Left hindlimb (tissue), 1 donor: ENCODE measurements at places on chromosomes 6 and 20.

DNA sequence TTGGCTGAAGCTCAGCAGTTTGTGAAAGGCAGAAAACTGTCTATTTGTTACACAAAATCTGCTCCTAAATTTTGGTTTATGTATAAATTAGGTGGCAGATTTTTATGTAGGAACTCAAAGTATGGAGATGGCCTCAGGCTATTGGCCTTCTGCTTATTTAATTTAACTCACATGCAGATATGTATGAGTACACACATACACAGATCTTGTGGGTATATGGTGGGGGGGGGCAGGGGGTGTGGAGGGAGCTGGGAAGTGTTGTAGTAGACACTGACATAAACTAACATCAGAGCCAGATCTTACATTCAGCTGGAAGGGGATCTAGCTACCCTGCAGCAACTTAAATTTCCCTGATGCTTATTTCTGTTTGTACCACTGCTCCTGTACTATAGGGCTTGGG is 170.8 kb downstream of the EPM2A start:
- no peak for DNase-seq

DNA sequence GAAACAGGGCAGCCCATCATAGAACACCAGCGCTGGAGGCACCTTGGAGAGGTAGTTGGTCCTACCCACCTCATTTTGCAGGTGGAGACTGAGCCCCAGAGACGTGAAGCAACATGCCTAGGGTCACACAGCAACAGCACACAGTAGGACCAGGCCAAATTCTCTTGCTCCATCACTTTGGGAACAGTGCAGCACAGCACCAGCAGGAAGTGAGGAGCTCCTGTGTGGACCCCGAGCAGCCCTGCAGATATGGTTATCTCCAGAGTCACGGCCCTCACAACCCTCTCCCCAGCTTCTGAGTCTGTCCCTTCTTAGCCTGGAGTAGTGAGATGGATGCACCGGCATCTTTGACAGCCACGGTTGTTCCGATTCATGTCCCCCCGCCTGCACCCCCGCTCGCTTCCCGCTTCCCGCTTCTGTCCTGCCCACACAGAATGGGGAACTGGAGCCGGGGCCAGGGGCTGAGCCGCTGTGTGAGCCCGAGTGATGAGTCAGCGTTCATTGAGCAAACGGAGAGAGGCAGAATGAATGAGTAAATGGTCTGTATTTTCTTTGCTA is 72.6 kb upstream of the DUSP22 start:
- peak; percentile 46 for DNase-seq

GRCh38 chr20:21029341-21029740 is 76.8 kb downstream of the LINC00237 start:
- DNase-seq = no peak

DNA sequence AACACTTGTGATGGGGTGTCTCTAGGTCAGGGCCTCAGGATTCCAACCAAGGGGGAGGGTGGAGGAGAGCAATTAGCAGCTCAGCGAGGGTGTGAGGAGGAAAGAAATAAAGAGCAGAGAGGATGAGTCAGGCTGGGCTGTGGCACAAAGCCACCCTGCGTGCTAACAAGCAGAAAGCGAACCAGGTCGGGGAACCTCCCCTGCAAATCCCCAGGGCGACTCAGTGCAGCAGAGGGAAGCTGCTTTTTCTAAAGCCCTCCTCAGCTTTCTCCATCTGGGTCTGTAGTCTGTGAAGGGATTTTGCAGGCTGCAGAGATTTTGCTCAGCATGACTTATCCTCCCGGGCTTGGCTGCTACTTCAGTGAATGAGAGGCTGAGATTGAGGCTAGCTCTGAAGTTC is 6.6 kb upstream of the SPO11 start:
- DNase-seq = no peak

GRCh38 chr6:26306232-26306631 is 58.8 kb upstream of the BTN3A2 start:
- DNase-seq = no peak

DNA sequence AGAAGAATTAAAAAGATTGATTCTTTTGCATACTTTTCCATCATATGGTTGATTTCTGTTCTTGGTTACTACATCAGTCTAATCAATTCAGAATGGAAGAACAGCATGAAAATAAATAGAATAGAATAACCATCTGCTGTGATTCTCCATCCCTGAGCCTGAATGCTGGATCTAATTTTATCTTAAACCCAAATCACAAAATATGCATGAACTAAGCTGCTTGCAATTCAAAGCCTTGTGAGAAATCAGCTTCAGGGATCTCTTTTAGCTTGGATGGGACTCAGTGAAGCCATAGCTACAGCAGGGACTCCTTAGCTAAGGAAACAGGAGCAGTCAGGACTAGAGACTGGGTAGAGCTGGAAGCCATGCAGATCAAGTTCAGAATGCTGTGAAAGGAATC is 74.1 kb downstream of the TPBG start:
- no peak for DNase-seq

GRCh38 chr20:571754-572441 is 28.3 kb upstream of the CSNK2A1 start:
- DNase-seq = peak; percentile 87

DNA sequence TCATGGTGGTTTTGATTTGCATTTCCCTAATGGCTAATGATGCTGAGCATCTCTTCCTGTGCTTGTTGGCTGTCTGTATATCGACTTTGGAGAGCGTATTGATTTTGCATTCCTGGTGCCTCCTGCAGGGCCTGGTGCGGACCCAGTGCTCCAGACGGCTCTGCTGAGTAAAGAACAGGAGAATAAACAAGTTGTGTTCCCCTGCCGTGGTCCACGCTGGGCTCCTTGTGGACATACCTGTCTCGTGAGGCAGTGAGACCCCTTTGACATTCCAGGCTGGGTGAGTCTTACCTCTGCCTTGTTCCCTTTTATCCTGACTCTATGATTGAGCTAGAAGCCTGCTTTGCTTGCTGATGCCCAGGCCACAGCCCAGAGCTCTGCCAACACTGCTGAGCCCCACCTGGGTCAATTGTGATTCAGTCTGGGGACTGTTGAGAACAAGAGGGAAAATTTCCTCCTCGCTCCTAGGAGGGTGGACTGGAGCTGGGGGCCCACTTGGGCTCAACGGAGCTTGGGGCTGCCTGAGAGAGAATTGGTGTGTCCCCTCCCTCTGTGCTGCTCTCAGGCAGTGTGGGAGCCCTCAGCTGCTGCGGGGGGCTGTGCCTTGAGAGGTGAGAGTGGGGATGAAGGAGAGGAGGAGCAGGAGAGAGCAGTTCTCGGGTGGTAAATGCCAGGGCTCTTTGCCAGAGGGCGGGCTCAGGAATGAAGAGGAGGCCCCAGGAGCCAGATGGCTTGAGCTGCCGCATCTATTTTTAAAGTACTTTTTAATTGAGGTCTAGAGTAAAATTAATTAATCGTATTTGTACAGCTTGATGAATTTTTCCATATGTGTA is 43.7 kb upstream of the PMEPA1 start:
- no peak for DNase-seq

DNA sequence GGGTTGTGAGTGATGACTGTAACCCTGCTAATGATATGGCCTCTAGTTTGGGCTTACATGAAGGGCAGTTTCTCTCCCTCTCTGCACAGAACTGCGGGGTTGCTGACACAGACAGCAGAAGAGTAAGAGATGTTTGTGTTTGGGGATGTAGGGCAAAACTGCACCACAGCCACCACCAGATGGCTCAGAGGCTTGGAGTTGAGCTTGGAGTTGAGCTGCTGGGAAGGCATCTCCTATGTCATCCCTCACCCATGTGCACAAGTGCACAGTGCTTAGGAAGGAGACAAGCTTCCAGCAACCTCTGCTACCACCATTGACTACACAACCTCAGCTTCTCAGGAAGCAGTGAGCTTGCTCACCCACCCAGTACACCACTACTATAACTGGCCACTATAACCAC is 303.9 kb upstream of the DEFB112 start:
- DNase-seq = no peak

DNA sequence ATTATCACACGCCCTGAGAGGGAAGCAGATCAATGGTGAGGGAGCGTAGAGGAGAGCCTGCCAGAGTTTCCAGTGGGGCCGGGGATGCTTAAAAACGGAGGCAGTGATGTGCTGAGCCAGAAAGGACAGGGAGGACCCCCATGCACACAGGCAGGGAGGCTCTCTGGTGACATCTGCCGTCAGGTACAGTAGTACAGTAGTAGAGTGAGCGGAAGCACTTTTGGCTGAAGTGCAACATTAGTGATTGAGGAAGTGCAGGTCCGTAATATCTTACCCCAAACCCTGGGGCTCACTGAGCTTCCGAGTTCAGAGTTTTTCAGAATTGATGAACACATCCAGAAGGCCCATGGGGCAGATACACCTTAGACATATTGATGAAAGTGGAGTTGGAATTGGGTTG is 42.1 kb downstream of the GFRA4 start:
- DNase-seq = no peak

- DNase-seq = no peak
Observed at GRCh38 chr6:108157234-108157980, 8.4 kb upstream of the NR2E1 start.

DNA sequence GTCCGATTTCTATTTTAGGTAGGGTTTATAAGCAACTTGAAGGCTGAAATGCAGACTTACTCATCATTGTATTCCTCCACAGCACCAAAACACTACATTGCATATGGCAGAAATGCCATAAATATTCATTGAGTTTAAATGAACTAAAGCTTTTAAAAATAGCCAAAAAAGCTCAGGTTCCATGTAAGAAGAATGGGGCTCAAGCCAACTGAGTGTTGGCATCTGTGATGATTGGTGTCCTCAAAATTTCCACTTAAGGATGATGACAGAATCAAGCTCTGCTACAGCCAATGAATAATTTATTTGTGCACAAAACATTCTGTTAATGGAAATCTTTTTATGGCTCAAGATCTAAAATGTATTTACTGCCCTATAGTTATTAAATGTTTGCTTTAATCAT is 115.4 kb downstream of the HIVEP2 start:
- DNase-seq = no peak

GRCh38 chr6:16667509-16667908 is 93.8 kb downstream of the ATXN1 start:
- no peak for DNase-seq

DNA sequence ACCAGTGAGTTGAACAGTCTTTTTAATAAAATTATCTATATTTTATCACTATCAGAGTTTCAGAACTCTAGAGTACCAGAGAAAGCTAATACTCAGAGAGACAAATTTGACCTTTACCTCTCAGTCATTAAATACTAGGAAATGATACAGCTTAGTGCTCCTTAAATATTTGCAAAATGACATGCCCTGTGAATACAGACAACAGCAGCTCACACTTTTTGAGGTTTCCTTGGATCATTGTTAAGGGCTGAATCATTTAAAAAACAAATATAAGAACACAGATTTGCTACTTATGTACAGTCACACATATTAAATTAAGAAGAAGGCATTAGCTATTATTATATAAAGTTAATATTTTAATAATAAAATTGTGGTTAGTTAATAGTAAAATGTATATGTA is 1158.7 kb upstream of the EYS start:
- no peak for DNase-seq

DNA sequence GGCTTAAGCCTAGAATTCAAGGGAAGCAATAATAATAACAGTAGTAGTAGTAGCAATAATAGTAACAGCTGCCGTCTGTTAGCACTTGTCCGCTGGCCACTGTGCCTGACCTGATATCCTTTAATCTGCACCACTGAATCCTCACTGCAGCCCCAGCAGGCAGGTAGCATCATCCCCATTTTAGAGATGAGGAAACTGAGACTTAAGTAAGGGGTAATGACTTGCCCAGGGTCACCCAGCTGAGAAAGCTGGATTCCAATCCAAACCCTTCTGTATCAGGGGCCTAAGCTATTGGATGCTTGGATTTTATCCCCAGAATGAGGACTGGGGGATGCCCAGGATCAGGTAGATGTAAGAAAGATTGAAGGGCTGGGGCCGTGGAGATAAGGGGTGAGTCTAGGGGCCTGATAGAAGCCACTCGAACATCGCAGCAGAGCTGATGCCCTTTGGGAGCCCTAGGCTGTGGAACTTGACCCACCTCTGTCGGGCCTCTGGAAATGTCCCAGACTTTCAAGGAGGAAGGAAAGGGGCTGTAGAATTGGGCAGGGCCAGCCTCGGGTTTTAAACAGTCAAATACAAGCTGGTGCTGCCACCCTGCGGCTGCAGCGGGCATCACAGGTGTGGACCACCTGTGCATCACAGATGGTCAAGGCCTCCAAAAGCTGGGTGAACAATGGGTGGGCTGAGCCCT is 102.1 kb upstream of the MYL9 start:
- DNase-seq = peak; percentile 68

- no peak for DNase-seq
Observed at GRCh38 chr6:5637714-5638113, 369.0 kb downstream of the NRN1 start.

DNA sequence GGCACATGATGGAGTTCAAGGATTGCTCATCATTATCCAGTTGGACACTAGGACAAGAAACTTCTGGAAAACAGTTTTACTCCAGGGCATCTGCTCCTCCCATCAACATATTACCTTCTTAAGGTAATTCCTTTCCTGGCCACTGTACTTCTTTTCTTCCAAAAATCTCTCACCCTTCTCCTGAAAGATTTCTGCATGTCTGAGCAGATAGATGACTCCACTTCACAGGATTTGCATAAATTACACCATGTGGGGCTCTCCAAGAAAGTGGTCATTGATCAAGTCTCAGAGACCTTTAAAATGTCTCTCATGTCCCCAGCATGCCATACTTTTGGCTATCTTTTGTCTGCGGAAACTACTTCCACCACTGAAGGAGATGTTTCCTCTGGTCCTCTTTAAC is 103.2 kb upstream of the TNFAIP3 start:
- no peak for DNase-seq

- DNase-seq = peak; percentile 62
Observed at GRCh38 chr6:149451376-149452036, 33.3 kb downstream of the ZC3H12D start.

DNA sequence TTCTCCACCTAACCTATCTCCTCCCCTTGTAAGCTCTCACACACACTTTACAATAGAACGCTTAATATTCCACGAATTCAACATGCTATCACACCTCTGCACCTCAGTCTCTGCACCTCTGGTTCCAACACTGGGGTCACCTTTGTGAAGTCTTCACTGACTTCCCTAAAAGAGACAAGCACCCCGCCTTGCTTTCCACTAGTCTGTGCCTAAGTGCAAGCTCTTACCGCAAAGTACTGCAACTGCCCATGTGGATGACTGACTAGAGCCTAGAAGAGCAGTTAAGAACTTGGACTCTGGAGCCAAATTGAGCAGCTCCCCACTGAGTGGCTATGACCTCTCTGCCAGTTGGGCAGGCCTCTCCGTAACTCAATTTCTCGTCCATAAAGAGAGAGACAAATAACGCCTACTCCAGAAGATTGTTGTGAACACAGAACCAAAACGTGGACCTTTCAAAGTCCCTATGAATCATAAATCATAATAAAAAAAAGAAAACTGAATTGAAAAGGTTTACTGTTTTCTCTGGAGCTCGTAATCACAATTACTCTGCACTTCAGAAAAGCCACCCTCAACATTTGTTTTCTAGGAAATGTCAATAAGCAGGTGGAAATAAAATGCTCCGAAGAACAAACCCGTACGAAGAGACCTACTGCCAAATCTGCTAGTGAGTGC is 1.2 kb downstream of the IFNGR1 start:
- DNase-seq = no peak

- DNase-seq = no peak
Observed at GRCh38 chr6:150134280-150134920, 8.4 kb upstream of the PPP1R14C start.
